ENCODE measurements at places on chromosomes 1 and 21. TPM values are rescaled to one million over a fixed set of nuclear protein-coding genes. Genes with fewer than 3 reads are reported as not detected.

FAM163A gene
- not detected for polyA plus RNA-seq

TOE1 gene
- 15.5 TPM for polyA plus RNA-seq

SLC30A2 gene
- not detected for polyA plus RNA-seq

TIE1 gene
- polyA plus RNA-seq, result 8.5 TPM

GPR157 gene
- 1.7 TPM for polyA plus RNA-seq

LRRC8C gene
- polyA plus RNA-seq, result 6.5 TPM

PGLYRP4 gene
- polyA plus RNA-seq, result not detected

CD34 gene
- polyA plus RNA-seq, result 0.16 TPM

PRAMEF8 gene
- polyA plus RNA-seq, result not detected

SYT11 gene
- 22.9 TPM for polyA plus RNA-seq

C4BPA gene
- polyA plus RNA-seq, result not detected

RUSC1 gene
- polyA plus RNA-seq, result 32.7 TPM

USH2A gene
- polyA plus RNA-seq, result 0.02 TPM

WNT2B gene
- 0.50 TPM for polyA plus RNA-seq

TMPRSS15 gene
- not detected for polyA plus RNA-seq

SPRR2B gene
- not detected for polyA plus RNA-seq

PRAMEF26 gene
- not detected for polyA plus RNA-seq

RGS18 gene
- polyA plus RNA-seq, result not detected

MFAP2 gene
- 13.9 TPM for polyA plus RNA-seq

All from IMR-90 (cell line).